ENCODE measurements at places on chromosomes 4 and X.

DNA sequence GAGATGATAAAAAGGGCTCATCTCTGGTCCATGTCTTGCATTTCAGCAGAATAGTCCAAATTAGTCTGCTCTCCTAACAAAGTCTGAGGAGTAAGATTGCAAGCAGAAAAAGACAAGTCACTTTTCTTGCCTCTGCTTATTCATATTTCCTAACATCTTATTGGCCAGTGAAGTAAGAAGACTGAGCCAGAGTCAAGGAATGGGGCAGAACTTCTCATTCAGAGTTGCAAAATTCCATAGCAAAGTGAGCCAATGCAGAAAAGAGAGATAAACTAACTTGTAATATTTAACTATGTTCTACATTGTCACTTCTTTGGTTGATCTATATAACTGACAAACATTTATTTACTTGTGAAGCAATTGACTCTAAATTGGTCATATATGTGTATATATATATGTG lies 2304.0 kb downstream of the ARAP2 start:
- DNase-seq, result no peak

GRCh38 chr4:148376151-148376550 lies 66.1 kb downstream of the NR3C2 start:
- DNase-seq, result no peak

DNA sequence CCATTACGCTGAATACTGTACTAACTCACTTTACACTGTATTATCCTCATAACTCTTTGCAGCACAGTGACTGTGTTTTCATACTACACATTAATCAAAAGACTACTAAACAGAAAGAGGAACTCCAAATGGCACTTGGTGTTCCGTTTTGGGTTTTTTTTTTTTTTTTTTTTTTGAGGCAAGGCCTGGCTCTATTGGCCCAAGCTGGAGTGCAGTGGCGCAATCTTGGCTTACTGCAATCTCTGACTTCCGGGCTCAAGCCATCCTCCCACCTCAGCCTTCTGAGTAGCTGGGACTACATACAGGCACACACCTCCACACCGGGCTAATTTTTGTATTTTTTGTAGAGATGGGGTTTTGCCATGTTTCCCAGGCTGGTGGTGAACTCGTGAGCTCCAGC lies 10.7 kb downstream of the KLHL8 start:
- peak; percentile 76 for DNase-seq

DNA sequence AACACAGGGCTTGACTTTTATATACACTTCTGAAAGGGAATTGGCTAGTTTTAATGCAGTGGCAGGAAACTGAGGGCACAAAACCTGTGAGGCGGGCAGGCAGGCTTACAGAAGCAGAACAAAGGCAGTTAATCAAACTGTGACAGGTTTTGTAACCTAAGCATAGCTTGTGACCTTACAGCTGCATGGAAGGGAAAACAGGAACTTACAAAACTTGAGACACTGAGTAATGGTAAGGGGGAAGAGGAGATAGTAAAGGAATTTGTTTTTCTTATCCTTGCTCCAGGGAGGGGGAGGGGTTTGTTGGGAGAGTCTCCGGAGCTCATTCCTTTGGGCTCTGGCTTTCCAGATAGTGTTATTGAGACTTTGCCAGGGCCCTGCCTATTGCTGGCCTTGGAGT lies 55.6 kb downstream of the SLITRK4 start:
- DNase-seq, result no peak

DNA sequence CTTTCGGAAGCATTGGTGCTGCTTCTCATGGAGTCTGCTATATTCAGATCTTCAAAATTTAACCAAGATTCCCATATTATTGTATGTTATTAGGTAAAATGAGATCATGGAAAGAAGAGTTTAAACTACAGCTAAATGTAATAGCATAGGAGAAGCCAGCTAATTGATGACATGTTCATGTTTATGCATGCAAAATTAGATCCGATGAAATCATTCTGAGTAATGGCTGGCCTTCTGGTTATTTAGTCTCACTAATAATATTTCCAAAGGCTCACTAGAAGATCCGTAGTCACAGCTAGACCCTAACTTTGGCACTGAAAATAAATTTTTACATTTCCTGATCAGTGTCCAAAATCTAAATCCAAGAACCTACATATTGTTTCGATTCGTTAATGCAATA lies 19.8 kb upstream of the PHKA2 start:
- DNase-seq, result no peak

GRCh38 chr4:146470604-146471003 lies 51.1 kb downstream of the SLC10A7 start:
- DNase-seq, result no peak

- DNase-seq, result no peak
These were observed 30.5 kb downstream of the SMARCAD1 start for GRCh38 chr4:94238160-94238559.

GRCh38 chr4:69489856-69490255 lies 5.8 kb downstream of the UGT2B4 start:
- DNase-seq, result no peak

DNA sequence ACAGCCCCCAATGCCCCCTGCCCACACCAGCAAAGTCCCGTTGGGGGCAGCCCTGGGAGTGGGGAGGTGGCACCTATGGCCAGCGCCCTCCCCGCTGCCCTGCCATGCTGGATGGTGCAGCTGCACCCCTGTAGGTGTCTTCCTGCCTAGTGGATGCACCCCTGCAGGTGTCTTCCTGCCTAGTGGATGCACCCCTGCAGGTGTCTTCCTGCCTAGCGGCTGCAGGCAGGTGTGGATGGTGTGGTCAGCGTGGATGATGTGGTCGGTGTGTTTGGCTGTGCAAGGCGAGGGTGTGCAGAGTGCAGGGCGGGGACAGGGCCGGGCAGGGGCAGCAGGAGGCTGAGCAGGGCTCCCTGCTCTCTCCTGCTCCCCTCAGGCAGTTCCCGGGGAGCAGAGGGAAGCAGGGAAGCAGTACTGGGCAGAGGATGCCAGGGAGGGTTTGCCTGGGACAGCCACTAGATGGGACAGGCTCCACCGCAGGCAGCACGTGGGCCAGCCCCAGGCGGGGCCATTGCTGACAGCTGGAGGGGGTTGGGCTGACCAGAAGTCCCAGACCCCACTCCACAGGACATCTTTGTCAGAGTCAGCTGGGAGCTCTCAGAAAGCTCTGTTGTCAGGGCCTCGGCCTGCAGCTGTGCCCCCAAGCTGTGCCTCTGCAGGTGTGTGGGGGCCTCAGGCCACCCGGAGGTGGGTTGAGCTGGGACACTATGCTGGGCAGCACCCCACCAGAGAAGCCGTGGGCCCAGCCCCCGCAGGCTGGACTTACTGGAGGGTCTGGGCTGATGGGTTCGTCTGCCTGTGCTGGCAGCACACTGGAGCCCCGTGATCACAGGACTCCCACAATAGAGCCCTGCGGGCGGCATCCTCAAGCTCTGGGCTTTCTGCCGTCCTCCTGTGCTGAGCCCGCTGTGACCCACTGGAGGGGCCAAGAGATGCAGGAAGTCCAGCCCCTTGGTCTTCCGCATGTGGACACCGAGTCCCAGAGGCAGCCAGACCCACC lies 23.7 kb downstream of the DOK7 start:
- DNase-seq, result no peak

- no peak for DNase-seq
These were observed 331.7 kb downstream of the GPM6A start for GRCh38 chr4:175480404-175480803.

GRCh38 chrX:13162772-13163410 lies 118.5 kb upstream of the FAM9C start:
- no peak for DNase-seq

DNA sequence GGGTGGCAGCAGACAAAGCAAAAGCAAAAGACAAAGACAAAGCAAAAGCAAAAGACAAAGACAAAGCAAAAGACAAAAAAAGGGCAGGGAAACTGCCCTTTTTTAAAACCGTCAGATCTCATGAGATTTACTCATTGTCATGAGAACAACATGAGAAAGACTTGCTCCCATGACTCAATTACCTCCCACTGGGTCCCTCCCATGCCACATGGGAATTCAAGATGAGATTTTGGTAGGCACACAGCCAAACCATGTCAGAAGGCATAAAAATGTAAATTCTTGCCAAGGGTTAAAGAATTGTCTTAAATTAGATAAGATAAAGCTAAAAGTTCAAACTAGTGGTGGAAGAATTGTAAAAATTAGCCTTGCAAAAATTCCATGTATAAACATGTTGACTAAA lies 419.7 kb downstream of the TRAM1L1 start:
- no peak for DNase-seq

- DNase-seq, result peak; percentile 70
These were observed 1.3 kb downstream of the TBL1X start for GRCh38 chrX:9466124-9466495.

DNA sequence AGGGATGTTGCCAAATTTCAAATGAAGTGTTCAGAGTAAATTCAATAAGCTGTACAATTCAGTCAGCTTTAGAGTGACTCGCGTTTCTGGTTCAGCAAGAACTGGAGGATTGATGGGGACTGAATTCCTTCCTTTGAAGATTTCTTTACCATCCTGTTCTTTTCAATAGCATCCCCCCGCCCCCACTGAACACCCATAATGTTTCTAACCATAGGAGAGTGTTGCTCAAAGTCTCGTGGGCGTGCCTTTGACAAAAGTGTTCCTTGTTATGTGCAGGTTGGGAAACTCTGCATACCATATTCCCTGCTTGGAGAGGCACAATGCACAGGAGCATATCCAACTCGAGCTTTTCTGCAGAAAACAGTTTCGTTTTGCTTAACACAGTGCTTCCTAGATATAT lies 323.5 kb upstream of the CASK start:
- no peak for DNase-seq

GRCh38 chrX:115311601-115312001 lies 22.1 kb downstream of the LUZP4 start:
- DNase-seq, result peak; percentile 40

GRCh38 chrX:8971116-8971515 lies 62.8 kb downstream of the FAM9B start:
- DNase-seq, result no peak

DNA sequence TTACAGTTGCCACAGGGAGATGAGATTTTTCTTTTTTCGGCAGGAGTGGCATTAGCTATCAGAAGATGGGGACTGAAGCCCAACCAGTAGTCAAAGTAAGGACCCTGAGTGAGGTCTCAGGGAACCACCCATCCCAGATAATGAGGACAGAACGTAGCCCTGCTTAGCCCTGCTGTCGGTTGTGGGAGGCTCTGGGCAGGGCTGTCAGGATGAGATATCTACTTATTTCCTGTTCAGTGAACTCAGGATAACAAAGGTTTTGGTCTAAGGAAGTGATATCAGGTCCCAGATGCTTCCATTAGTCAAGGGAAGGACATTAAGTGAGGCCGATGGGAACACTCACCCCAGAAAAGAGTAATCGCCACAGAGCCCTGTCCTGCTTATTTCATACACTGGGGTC lies 2.3 kb downstream of the MAGEB16 start:
- no peak for DNase-seq

DNA sequence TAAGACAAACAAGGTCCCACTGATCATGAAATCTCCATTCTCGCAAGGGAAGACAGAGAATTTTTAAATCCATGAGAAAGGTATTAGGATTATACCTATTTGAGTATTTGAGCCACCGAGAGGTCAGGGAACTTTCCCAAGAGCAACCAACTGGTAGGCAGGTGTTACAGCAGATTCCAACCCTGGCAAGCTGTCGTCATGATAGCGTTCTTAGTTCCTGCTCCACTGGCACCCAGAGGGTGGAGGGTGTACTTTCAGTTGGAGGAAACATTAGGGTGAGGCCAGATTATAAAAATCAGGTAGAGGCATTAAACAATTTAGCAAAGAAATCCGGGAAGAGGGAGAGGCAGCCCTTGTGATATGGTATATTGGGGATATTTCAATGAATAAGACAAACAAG lies 23.3 kb downstream of the COQ2 start:
- DNase-seq, result no peak

- DNase-seq, result no peak
These were observed 41.6 kb downstream of the TRPC5OS start for GRCh38 chrX:111917591-111917990.

GRCh38 chr4:174591243-174592021 lies 69.1 kb upstream of the HPGD start:
- DNase-seq, result no peak

DNA sequence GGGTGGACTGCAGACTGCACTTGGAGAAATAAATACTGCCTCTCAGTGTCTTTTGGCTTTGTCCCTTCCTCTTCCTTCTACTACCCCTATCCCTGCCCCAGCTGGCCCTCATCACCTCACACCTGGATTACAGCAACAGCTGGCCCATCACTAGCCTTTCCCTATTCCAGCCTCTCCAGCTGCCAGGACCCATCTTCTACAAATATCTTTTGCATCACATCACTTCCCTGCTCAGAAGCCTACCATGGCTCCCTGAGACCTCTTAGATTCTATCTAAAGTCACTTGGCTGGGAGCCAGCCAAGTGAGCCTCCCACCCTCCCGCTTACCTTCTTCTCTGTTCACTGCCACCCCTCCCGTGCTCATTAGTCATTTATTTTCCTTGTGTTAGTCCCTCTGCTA lies 66.8 kb downstream of the TSC22D3 start:
- no peak for DNase-seq

GRCh38 chr4:102610007-102610406 lies 108.8 kb downstream of the NFKB1 start:
- no peak for DNase-seq

DNA sequence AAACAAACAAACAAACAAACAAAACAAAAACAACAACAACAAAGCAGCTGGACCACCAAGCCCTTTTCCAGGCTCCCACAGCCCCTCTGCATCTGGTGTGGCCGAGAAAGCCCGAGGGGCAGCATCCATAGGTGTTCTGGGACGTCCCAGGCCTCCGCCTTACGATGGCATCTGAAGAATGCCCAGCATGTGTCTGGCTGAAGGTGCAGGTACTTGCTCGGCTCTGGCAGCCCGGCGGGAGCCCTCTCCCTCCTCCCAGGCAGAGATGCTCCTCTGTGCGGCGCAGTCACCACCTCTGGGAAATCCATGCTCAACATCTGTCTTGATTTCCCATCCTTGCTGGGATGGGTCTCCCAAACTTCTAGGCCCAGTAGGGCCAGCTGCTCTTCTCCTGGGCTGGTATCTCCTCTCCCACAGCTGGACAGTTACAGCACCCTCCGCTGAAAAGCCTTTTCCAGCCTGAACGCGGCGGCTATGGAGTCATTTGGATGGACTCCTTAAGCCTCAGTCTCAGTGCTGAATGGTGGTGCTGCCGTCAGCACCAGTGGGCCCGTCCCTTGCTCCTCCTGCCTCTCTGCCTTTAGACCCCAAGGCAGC lies 4.3 kb downstream of the PSAPL1 start:
- peak; percentile 24 for DNase-seq

GRCh38 chrX:14591976-14592375 lies 62.6 kb downstream of the GLRA2 start:
- no peak for DNase-seq

DNA sequence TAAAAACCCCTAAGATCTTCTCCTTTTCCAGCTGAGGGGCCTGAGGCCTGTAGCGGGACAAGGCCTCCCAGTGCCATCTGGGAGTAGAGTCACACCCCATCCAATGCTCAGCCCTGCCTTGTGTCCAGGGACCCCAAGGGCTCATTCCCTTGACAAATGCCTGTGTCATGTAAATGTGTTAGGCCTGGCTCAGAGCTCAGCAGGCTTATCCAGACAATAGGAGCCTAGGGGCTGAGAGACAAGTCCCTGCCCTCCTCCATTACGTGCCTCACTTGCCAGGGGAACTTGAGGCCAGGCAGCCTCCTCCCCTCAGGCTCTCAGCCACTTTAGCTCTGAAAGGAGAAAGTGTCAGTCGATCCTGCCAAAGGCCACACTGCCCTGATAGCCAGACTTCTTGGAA lies 166.8 kb upstream of the MAMLD1 start:
- no peak for DNase-seq

- no peak for DNase-seq
These were observed 11.6 kb downstream of the BLTP1 start for GRCh38 chr4:122163767-122164166.

Data from Right ventricle myocardium superior (tissue), 1 donor.